Lung microvascular endothelial cell (primary cell): ENCODE measurements at places on chromosomes 7 and 10.

DNA sequence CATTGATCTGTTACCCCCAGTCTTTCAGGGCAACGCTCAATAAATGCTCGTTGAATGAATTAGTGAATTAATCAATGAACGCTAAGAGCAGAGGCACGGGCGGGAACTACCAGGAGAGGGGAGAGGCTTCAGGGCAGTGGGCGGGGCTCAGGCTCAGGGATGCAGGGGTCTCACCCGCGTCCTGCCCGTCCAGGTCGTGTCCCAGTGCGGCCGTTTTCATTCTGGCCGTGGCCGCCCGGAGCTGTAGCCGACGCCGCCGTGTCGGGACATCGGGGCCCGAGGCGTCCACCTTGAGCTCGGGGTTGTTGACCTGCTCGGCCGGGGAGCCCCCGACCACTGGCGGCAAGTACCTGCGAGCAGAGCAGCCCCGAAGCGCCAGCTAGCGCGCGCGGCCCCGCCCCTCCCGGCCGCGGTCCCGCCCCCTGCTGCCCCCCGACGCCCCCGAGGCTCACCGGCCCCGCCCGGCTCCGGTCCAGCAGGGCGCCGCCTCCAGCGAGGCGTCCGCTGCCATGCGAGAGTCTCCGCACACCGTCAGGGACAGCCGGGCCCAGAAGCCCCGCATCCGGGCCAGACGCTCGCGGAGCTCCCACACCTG is 2.8 kb upstream of the GAL3ST4 start:
- no peak for DNase-seq

DNA sequence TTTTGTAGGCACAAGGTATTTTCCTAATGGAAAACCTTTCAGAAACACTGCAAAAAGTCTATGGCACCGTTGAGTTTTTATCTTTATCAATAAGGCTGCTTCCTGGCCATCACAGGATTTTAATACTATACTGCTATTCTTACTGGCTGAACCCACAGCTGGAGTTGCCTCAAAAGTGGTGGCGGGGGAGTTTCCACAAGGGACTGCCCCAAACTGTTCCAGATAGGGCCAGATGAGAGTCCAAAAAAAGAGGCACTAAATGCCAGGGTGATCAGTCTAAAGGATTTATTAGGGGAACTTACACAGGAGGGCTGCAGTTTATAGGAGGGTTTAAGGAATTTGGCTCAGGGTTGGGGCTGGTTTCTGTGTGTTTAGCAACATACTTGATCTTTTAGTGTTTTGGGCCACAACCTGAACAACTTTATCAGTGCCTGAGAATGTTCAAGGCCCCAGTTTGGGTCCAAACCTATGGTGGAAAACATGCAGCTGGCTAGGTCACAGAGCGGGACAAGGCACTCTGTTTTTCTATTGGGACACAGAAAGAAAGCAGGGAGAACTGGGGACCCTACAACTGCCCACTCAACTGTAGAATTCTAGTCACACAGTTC is 41.4 kb downstream of the STAM start:
- no peak for DNase-seq

DNA sequence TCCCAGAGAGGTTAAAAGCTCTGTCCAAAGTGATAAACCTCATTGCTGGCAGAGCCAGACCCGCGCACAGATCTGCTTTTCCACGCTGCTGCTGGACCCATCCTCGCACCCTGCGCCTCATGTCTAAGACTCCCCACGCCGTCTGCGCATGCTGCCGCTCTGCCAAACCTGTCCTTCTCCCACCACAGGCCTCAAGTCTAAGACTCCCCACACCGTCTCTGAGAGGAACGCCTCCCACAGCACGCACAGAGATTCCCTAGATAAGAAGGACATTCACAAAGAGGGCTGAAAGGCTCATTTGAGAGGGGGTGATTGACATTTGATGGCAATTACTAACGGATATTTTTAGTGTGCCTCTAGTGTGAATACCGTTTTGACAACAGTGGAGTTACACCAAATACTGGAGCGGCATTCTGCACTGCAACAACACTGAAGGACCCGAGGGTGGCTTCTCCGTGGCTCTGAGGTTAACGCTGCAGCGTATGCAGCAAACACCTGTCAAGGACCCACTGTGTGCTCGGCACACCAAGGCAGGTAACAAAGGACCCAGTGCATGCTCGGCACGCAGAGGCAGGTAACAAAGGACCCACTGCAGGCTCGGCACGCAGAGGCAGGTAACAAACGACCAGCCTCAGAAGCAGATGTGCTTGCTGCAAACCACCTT is 231.4 kb downstream of the DNAJB6 start:
- no peak for DNase-seq

- no peak for DNase-seq
These were observed 34.1 kb upstream of the NPFFR1 start for GRCh38 chr10:70317943-70318318.

- no peak for DNase-seq
These were observed 123.9 kb upstream of the FAM171A1 start for GRCh38 chr10:15494850-15495506.
